ENCODE measurements at places on chromosomes 16 and 17.
A peak's percentile ranks its signal among the peaks of the same experiment; 100 is the strongest.

DNA sequence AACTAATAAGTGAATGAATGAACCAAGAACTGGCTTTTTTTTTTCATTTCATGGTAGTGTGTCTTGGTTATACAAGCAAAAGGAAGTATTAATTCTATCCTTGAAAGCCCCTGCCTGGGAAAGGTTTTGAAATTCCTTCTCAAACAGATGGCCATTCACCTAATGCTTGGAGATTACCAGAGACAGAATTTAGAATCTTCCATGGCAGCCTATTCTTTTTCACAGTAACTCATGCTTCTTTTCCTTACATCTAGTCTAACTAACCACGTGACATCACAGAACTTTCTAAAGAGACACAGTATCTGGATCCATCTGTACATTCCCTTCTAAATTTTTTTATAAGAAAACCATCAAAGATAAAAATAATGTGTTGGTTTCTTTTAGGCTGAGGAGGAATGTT, 151.6 kb downstream of the FTO start:
- DNase-seq = no peak

GRCh38 chr17:333626-334396, 18.8 kb downstream of the RPH3AL start:
- DNase-seq = no peak

DNA sequence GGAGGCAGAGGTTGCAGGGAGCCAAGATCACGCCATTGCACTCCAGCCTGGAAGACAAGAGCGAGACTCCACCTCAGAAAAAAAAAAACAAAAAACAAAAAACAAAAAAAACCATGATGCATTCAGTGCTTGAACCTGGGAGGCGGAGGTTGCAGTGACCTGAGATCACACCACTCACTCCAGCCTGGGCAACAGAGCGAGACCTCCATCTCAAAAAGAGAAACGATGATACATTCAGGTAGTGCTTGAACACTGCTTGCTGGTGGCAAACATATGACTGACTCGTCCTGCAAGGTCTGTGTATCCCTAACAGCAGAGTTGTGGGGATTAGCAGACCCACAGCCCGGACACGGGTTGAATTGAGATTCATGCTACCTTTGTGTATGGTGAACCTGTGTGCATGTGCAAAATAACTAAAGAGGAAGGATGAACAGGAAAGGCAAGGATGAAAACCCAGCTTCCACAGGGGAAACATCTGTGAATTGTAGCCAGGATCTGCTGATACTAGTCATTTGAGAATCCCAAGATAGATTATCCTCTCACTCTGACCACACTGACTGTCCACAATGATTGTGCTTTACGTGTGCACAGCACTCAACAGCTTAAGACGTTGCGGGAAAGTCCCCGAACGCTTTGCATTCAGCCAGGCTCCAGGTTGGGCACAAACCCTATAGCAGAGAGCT, 52.4 kb upstream of the MRPS23 start:
- DNase-seq = no peak

- peak; percentile 91 for DNase-seq
Measured at GRCh38 chr16:3027983-3028715, 4.3 kb downstream of the THOC6 start.

DNA sequence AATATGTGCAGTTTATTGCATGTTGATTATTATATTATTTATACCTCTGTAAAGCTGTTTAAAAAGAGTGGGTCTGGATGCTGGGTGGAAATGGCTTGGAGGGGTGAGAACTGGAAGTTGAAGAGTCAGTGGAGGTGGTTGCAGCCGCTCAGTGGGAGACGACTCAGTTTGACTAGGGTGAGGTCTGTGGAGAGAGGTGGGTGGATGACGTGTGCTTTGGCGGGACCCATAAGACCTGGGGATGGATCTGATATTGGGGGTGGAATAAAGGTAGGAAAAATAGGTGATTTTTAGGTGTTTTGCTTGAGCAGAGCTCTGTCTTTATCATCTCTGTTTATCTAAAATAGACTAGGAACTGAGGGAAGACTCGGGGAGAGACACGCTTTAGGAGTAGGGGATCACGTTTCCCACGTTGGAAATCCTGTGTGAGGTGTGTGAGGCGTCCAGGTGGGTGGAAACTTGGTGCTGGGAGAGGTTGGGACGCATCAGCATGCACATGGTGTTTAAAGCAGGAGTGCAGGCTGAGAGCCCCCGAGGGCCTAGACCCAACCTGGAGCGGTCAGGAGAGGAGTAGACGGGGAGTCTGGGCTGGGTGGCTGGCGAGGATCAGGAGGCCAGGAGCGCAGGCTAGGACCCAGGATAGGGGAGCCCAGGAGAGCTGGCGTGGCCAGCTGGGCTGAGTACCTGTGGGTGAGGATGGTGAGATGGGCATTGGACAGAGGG, 17.2 kb downstream of the NT5M start:
- no peak for DNase-seq

GRCh38 chr16:84321932-84322331, 27.3 kb downstream of the WFDC1 start:
- DNase-seq = no peak

DNA sequence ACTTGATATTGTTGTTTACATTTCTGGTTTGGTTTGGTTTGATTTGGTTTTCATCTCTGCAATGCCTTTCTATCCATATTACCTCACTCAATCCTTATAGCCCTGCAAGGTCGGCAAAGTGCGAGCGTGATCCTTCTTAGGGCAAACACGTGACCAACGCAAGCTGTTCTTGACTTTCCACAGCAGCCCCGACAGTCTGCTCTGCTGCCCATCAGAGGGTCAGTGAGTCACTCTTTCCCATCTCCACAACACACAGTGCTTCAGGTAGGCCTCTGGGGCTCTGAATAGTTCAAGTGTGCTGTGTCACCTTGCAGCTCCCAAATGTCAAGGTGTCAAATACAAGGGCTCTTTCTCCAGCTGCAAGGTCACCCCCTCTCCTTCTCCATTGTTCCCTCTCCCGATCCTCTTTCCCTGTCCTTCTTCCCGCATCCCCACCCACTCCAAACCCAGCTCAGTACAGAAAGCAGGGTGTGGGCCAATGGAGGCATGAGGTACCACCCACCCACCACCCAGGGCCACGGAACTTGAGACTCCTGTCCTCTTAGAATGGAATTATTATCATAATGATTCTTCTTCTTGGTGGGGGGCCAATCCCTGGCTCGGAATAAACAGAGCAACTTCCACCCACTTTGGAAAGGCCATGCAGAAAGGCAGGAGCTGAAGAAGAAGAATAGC, 139.7 kb downstream of the SLC39A11 start:
- no peak for DNase-seq

DNA sequence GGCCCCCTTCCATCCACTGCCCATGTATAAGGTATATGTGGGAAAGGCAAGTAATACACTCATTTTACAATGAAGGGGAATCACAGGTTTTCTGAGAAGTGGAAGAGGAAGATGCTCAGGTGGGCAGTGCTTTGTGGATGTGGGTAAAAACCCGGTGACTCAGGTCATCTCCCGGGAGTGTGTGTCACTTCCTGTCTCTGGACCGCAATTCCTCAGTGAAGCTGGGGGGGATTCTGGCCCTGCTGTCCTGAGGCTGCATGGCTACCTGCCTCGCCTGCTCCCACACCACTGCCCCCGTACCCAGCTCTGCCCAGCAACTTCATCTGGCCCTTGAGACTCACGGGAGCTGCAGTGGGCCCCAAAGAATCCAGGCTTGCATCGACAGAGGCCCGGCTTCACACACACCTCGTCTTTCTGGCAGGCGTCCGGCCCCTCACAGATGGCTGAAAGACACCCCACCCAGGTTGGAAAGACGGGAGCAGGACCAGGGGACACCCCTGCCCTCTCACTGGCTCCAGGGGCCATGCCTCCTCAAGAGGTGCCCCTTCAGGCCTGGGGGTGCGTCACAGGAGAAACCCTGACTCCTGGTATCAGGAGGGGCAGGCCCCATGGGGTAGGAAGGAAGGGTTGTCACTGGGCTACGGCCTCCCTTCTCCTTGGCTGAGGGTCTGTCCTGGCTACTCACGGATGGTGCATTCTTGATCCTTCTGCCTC, 882 bp downstream of the SCARF1 start:
- peak; percentile 56 for DNase-seq

DNA sequence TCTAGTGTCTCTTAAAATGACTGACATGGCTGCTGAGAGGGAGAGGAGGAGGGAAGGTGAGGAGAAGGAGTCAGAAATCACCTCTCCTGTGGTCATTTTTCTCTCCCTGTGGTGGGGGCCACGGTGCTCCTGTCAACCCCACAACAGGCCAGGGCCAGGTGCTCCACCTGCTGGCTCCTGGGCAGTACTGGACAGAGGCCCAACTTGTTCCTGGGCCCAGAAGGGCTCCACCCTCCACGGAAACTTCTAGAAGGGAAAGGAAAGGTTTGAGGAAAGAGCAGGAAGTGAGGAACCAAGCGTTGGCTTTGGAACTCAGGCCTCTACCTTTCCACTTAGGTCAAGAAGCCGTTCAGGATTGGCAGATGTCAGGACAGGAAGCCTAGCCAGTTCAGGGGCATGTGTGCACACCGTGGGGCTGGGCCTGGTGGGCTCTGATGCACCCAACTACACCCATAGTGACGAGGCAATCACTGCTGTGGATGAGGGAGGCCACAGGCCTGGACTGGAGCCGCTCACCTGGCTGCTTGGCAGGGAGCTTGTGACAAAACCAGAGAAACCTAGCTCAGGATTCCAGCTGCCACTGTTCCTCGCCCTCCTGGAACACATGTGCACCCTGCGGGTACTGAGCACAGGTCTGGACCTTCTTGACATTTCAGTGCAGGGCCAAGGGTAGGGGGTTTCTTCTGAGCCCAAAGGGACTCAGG, 36.1 kb downstream of the WNT3 start:
- no peak for DNase-seq

DNA sequence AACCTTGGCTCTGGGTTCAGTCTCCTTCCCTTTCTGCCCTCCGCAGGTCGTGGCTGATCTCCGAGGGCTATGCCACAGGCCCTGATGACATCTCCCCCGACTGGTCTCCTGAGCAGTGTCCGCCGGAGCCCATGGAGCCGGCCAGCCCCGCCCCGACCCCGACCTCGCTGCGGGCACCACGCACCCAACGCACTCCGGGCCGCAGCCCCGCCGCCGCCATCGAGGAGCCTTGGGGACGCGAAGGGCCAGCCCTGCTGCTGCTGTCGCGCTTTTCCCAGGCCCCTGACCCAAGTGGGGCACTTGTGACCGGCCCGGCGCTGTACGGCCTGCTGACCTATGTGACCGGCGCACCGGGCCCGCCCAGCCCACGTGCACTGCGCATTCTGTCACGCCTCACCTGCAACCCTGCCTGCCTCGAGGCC, 5.1 kb downstream of the ARMC5 start:
- DNase-seq = no peak

- DNase-seq = no peak
Measured at GRCh38 chr17:48733632-48734328, 5.2 kb upstream of the HOXB13 start.

DNA sequence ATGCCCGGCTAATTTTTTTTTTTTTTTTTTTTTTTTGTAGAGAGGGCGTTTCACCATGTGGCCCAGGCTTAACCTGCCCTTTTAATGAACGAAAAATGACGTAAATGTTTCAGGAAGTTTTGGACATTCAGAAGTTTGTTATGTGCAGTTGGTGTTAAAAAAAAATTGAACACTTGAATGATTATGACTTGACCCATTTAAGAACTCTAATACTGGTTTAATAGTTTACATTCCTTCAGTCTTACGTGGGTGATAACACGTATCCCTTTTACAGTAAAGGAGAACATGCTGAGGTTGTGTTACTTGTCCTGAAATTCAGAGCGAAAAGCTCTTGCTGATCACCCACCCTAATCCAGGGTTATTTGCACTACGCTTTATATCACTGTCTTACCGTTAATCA, 1.7 kb downstream of the MLYCD start:
- DNase-seq = no peak

DNA sequence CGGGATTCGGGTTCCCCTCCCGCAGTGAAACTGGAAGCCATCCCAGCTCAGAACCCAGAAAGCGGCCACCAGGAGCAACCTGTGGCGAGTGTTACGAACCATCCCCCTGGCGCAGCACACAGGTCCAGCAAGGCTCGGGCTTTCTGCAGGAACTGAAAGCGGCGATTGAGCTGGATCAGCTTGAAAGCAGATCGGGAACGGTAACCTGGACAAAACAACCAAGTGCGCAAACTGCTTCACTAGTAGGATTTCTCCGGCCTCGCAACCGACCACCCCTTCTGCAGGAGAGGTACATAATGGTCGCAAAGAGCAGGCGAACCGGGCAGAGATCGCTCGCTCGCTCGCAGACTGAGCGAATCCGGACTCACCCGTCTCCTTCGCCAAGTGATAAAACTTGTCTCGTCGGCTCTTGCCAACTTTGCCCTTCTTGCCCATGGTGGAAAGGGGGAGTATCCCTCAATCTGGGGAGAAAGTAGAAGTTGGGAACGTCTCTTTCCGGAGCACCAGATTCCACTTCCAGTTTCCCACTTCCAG, 696 bp upstream of the PSMC5 start:
- no peak for DNase-seq

GRCh38 chr16:86072328-86073102, 173.6 kb downstream of the IRF8 start:
- peak; percentile 49 for DNase-seq

DNA sequence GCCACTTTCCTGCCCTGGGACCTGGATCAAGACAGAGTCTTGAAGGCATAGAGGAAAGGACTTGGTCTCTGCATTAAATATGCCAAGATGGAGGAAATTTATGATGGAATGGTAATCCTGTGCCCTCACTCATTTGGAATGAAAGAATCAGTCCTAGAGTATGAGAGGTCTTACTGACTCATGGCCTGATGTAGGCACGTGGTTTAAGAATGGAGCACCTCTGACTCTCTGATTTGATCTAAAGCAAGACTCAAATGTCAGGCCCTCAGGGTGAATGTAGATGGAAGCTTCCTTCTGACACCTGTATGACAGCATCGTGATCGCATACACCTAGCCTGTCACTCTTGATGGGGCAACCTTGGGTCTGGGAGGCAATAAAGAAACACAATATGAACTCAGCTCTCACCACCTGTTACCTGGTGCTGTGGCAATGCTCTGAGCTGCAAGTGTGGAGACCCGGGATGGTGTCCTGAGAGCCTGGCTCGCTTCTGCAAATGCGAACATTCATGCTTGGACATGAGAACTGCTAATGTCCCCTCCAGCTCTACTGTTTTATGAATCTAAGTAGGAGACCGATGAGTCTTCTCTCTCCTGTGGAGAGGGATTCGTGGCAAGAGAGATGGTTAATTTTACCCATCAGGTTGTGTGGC, 229.9 kb downstream of the ABCC12 start:
- no peak for DNase-seq

All from GM12892 (cell line).